CD4-positive, alpha-beta memory T cell (primary cell): ENCODE measurements at places on chromosomes 3 and 15. TPM values are rescaled to one million over a fixed set of nuclear protein-coding genes. Genes with fewer than 3 reads are reported as not detected.

Gene ZIC1
- not detected for total RNA-seq

Gene SKOR1
- total RNA-seq, result 0.30 TPM

Gene OR5K2
- not detected for total RNA-seq

GRCh38 chr15:65259367-65259797 lies 27.3 kb downstream of the PARP16 start:
- H3K4me1 ChIP-seq, result no peaks in the 10 kb centered on the region
- no peak for DNase-seq
- no peak overlapping the region for H3K4me3 ChIP-seq
- H3K27ac ChIP-seq, result no peak overlapping the region
- peaks cover 42% of the 10 kb centered on the region for H3K36me3 ChIP-seq

DNA sequence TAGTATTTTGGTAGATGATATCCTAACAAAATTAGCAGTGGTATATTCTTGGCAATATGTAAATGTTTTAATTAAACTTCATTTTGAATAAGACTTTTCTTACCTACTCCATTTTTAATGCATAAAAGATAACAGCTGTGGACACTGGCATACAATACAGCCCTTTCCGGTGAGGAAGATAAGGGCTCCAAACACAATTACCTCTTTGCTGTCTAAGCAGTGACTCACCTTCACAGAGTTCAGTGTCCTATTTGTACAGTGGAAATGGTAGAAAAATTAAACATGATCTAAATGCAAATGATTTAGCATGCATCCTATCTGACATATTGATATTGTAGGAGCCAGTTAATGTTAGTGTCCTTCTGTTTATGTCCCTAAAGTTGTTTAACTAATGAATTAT lies 969.4 kb downstream of the PLOD2 start:
- DNase-seq, result no peak
- H3K4me1 ChIP-seq, result no peaks in the 10 kb centered on the region
- no peak overlapping the region for H3K4me3 ChIP-seq
- H3K27me3 ChIP-seq, result no peaks in the 10 kb centered on the region
- no peak overlapping the region for H3K27ac ChIP-seq

DNA sequence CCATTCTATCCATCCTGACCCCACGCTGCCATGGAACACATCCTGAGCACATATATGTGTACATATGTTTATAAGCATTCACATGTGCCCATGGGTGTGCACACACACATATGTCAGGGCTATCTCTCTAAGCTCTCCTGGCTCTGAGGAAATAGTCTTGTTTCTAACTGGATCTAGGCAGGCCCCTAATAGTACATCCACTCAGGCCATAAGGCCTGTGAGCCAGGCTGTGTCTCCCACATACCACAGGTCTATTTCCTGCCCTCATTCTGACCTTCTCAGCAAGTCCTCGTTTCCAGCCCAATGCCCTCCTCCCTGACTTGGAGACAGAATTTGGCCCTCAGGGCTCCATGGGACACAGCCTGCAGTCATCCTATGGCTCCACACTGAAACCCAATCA lies 284.8 kb upstream of the CTNNB1 start:
- no peak overlapping the region for H3K27ac ChIP-seq
- no peaks in the 10 kb centered on the region for H3K27me3 ChIP-seq
- H3K4me1 ChIP-seq, result no peaks in the 10 kb centered on the region
- no peaks in the 10 kb centered on the region for H3K36me3 ChIP-seq
- DNase-seq, result no peak

DNA sequence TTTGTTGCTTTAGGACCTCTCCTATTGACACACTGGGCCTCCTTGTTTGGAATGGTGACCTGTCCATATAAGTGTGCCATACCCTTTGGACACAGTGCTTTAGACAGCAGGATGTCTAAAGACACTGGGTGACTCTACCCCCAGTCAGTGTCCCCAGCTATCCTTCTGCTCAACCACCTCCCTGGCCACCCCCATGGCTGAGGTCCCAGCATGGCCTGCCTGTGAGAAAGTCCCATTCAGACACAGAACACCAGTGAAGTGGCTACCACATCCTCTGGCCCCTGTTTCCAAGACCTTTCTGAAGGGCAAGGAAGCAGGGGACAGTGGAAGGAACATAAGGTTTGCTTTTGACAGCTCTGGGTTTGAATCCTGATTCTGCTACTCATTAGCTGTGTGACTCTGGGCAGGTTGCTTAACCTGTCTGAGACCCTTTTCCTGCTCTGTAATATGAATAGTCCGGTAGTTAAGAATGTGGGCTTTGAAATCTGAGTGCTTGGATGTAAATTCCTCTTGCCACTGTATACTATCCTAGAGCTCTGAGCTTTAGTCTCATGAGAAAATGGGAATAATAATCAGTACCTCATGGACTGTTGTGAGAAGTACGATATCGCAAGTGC lies 6.3 kb upstream of the AP3S2 start:
- no peak overlapping the region for H3K4me3 ChIP-seq
- H3K4me1 ChIP-seq, result no peaks in the 10 kb centered on the region
- no peaks in the 10 kb centered on the region for H3K36me3 ChIP-seq
- H3K27me3 ChIP-seq, result no peaks in the 10 kb centered on the region

DNA sequence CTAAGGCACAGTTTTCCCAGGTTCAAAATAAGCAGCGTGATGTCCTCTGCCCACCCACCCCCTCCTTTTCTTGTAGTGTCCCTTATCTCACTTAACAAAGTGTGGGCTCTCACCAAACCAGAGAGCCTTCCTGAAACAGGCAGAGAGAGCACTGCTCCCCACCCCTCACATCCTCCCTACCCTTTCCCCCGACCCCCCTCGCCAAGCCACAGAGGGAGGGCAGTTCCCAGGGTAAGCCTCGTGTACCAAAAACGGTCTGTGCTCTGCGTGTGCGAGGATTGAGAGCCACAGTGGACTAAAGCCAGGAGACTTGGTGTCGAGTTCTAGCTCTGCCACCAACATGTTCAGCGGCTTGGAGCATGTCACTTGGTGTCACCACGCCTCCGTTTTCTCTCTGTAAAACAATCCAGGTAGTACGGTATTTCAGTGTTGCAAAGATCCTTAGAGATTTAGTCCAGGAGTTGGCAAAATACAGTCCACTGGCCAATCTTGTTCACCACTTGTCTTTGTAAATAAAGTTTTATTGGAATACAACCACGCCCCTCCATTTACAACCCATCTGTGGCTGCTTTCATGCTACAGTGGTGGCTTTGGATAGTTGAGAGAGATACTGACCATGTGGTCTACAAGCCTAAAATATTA lies 249.9 kb downstream of the OPA1 start:
- no peaks in the 10 kb centered on the region for H3K27me3 ChIP-seq
- no peak for DNase-seq
- H3K4me1 ChIP-seq, result no peaks in the 10 kb centered on the region
- H3K27ac ChIP-seq, result no peak overlapping the region

DNA sequence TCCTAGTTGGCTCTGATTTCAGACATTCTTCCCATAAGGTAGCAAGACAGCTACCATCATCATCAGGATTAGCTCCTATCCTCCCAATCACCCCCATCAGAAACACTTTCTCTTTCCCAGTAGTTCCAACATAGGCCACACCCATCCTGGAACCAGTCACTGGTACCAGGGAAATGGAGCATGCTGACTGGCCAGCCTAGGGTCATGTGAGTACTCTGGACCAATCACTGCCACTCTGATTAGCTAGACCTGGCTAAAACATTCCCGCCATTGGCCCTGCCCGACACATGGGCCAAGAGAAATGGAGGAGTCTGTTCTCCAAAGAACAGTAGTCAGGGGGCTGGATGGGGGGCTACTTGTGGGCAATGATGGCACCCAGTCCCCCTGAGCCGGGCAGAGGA lies 12.4 kb downstream of the EFCC1 start:
- no peaks in the 10 kb centered on the region for H3K27me3 ChIP-seq
- no peak overlapping the region for H3K4me3 ChIP-seq
- H3K4me1 ChIP-seq, result peaks cover 36% of the 10 kb centered on the region
- H3K36me3 ChIP-seq, result no peaks in the 10 kb centered on the region

DNA sequence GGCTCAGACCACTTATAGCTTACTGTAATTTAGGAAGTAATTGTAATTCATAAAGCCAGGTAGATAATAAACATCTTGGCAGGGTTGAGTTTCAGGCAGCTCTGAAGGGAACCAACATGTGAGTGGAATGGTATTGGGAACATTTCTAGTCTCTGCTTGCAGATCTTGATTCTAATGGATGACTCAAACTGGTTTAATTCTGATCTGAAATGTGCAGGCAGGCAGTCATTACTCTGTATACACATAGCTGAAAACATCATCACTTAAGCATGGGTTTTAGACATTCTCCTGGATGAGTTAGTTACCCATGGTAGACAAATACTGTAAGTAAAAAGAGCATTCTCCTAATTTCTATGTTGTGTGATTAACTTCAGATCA lies 317.0 kb upstream of the TPRG1 start:
- H3K4me3 ChIP-seq, result no peak overlapping the region
- H3K27me3 ChIP-seq, result no peaks in the 10 kb centered on the region
- no peak overlapping the region for H3K27ac ChIP-seq
- no peaks in the 10 kb centered on the region for H3K36me3 ChIP-seq
- no peaks in the 10 kb centered on the region for H3K4me1 ChIP-seq
- no peak for DNase-seq

DNA sequence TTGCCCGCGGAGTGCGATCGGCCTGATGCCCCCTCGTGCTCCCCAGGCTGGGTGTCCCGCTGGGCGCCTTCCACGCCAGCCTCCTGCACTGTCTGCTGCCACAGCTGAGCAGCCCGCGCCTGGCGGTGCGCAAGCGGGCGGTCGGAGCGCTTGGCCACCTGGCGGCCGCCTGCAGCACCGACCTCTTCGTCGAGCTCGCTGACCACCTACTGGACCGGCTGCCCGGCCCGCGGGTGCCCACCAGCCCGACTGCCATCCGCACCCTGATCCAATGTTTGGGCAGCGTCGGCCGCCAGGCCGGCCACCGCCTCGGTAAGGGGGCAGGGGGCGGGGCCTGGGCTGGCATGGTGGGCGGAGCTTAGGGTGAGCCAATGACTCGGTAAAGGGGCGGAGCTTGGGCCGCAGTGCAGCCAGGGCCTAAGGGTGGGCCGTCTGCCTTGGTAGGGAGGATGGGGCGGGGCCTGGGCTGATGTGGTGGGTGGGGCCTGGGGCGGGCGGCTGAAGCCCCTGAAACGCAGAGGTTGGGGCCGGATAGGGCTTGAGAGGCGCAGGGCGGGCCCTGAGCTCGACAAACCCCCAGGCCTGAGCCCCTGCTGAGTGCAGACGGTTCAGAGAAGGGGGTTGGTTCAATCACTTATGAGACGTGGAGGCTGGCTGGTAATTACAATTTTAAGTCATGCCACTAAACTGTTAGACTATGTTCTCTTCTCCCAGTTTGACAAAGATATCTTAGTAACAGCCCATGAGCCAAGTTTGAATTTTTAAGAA lies 13.7 kb downstream of the CAND2 start:
- peak overlapping the region; percentile 9 for H3K27ac ChIP-seq
- H3K4me1 ChIP-seq, result peaks cover 13% of the 10 kb centered on the region
- peak; percentile 95 for DNase-seq
- H3K27me3 ChIP-seq, result no peaks in the 10 kb centered on the region

GRCh38 chr3:17300441-17300840 lies 415.7 kb downstream of the PLCL2 start:
- DNase-seq, result peak; percentile 2
- H3K4me3 ChIP-seq, result no peak overlapping the region
- no peaks in the 10 kb centered on the region for H3K27me3 ChIP-seq
- no peaks in the 10 kb centered on the region for H3K36me3 ChIP-seq
- peaks cover 19% of the 10 kb centered on the region for H3K4me1 ChIP-seq
- no peak overlapping the region for H3K27ac ChIP-seq

GRCh38 chr3:133426721-133427120 lies 26.9 kb downstream of the BFSP2 start:
- no peaks in the 10 kb centered on the region for H3K27me3 ChIP-seq
- no peaks in the 10 kb centered on the region for H3K36me3 ChIP-seq
- no peak overlapping the region for H3K4me3 ChIP-seq
- H3K27ac ChIP-seq, result no peak overlapping the region
- no peak for DNase-seq
- H3K4me1 ChIP-seq, result peaks cover 4% of the 10 kb centered on the region
